ENCODE measurements at places on chromosomes 4 and X.

DNA sequence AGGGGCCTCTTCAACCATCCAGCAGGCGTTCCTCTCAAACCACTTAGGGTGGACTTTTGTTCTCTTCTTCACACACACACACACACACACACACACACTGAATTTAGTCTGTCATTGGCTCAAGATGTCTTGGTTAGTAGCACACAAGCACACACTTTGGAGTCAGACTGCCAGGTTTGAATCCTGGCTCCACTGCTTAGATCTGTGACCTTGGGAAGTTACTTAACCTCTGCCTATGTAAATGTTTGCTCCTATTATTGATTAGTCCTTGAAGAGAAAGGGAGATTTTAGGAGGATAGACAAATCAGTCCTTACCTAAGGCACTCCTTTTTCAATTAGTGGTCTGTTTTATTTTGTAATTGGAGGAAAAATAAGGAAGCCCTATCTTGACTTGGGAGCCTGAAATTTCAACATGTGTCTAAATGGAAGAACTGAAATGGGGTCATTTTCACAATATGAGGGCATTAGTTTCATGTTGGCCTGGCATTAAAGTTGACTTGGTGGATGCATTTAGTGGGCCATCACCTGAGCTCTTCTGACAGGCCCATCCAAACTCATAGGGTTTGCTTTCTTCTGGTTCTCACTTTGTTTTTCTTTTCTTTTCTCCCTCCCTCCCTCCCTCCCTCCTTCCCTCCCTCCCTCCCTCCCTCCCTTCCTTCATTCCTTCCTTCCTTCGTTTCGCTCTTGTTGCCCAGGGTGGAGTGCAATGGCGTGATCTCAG is 13.3 kb upstream of the TMEM131L start:
- no peaks in the 10 kb centered on the region for H3K36me3 ChIP-seq
- H3K27me3 ChIP-seq = no peaks in the 10 kb centered on the region
- no peak overlapping the region for H3K4me3 ChIP-seq
- DNase-seq = no peak
- H3K4me1 ChIP-seq = peaks cover 13% of the 10 kb centered on the region

DNA sequence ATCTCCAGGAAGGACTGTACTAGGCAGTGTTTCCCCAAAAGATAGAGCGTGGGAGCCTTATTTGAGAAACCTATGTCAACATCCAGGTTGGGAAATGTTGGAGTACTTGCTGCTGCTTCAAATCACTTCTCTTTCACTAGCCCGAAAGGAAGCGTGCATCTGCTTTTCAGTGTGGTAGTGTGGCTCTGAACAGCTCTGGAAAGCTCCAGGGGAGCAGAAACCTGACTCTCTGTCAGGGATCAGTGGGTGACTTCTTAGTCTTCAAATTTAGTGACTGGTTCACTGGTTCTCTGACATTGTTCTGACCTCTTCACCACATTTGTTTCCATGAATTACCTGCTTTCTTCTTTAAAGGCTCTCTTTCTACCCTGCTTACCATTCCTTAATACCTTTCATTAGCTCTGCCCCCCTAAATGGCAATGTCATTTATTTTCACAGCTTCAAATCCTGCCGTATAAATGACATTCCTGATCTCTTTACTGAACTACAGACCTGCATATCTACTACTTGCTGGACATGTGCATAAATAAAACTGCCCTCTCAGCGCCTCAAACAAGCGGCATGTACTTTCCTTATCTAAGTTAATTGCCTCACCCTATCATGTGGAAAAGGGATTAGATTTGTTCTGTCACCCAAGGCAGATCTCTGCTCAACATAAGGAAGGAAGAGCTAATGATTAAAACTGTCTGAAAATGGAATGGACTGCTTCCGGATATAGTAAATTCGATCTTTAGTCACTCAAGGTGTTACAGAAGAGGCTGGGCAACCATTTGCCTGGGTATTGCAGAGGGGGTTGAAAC is 37.0 kb downstream of the DLG3 start:
- no peaks in the 10 kb centered on the region for H3K36me3 ChIP-seq
- no peak overlapping the region for H3K27ac ChIP-seq
- DNase-seq = no peak
- no peaks in the 10 kb centered on the region for H3K27me3 ChIP-seq
- H3K4me1 ChIP-seq = no peaks in the 10 kb centered on the region

DNA sequence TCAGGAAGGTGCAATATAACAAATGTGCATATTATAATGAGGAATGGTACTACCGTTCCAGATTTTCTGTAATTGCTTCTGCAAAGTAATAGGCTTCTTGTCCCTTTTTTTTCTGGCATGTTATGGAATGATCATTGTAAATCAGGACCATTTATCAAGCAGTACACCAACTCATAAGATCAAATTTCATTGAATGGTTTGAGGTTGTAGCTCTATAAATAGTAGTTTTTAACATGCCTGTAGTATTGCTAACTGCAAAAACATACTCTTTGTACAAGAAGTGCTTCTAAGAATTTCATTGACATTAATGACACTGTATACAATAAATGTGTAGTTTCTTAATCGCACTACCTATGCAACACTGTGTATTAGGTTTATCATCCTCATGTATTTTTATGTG is 12.6 kb downstream of the IBSP start:
- no peak overlapping the region for H3K27ac ChIP-seq
- H3K4me3 ChIP-seq = no peak overlapping the region
- no peaks in the 10 kb centered on the region for H3K36me3 ChIP-seq
- DNase-seq = no peak
- no peaks in the 10 kb centered on the region for H3K4me1 ChIP-seq

DNA sequence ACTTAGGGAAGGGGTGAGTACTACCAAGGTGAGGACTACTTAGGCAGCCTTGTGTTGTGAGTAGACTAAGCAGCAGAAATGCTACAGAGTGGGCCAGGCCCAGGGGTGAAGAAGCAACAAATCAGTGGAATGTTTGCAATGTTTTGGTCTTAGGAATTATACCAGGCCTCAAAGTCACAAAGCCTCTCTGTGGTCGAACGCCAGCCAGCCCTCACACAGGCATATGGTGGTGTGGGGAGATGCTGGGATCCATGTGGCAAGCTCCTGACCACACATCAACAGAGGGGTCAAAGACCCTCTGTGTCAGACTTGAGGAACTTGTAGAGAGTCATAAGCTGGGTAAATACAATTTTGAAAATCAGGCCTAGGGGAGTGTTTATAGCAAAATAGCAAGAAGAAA is 153.8 kb upstream of the KLF3 start:
- peaks cover 13% of the 10 kb centered on the region for H3K36me3 ChIP-seq
- peaks cover 57% of the 10 kb centered on the region for H3K4me1 ChIP-seq
- peak overlapping the region; percentile 82 for H3K27ac ChIP-seq
- DNase-seq = no peak

- H3K27ac ChIP-seq = no peak overlapping the region
- H3K36me3 ChIP-seq = no peaks in the 10 kb centered on the region
- no peaks in the 10 kb centered on the region for H3K27me3 ChIP-seq
- no peak overlapping the region for H3K4me3 ChIP-seq
- no peak for DNase-seq
Observed at GRCh38 chr4:78031417-78031950, 25.6 kb upstream of the FRAS1 start.

- no peaks in the 10 kb centered on the region for H3K4me1 ChIP-seq
- H3K27me3 ChIP-seq = no peaks in the 10 kb centered on the region
- DNase-seq = no peak
- H3K4me3 ChIP-seq = no peak overlapping the region
Observed at GRCh38 chr4:94798808-94799207, 41.1 kb downstream of the BMPR1B start.

GRCh38 chr4:118716304-118716703 is 31.1 kb downstream of the METTL14 start:
- H3K4me3 ChIP-seq = no peak overlapping the region
- H3K27ac ChIP-seq = no peak overlapping the region
- peaks cover 12% of the 10 kb centered on the region for H3K36me3 ChIP-seq
- H3K27me3 ChIP-seq = no peaks in the 10 kb centered on the region

DNA sequence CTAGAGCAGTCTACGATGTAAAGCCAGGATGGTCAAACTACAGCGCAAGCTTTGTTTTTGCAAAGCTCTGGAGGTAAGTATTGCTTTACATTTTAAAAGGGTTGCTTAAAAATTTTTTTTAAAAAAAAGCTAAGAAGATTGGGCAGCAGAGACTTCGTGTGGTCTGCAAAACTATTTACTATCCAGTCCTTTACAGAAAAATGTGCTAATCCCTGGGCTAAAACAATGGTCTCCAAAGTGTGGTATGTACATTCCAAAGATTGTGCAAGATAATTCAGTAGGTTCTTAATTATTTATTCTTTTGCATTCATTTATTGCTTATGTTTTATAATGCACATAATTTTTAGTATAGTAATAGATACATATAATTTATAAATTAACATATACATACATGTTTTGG is 113.2 kb downstream of the MFAP3L start:
- no peaks in the 10 kb centered on the region for H3K27me3 ChIP-seq
- no peak for DNase-seq
- no peaks in the 10 kb centered on the region for H3K4me1 ChIP-seq
- no peaks in the 10 kb centered on the region for H3K36me3 ChIP-seq
- H3K4me3 ChIP-seq = no peak overlapping the region

DNA sequence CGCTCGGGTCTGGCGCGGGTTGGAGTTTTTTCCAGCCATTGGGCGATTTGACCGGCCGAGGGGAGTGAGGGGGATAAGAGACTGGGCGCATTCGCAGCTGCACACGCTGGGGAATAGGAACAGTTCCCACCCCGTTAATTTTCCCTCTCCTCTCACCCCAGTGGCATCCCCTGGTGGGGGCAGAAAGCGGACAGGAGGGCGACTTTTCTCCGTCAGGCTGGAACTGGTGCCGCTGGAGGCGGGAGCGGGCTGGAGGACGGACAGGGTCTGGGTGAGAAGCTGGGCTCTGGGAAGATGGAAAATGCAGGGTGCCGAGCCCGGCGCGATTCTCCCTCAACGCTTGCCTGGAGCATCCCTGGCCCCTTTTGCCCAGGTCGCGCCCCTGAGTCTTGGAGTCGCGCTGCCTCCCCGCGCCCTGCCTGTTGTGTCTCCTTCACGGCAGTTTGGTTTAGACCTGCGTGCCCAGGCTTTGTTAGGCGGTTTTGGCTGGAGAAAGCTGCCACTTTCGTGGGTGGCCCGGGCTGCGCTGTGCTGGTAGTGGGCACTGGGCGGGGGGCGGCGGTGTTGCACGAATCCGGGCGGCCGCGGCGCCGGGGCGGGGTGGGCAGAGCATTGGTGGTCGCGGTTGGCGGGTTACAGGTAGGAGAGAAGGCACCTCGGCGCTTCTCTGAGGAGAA is 2.0 kb downstream of the ADGRL3 start:
- no peak overlapping the region for H3K27ac ChIP-seq
- DNase-seq = no peak
- no peaks in the 10 kb centered on the region for H3K36me3 ChIP-seq
- no peak overlapping the region for H3K4me3 ChIP-seq

DNA sequence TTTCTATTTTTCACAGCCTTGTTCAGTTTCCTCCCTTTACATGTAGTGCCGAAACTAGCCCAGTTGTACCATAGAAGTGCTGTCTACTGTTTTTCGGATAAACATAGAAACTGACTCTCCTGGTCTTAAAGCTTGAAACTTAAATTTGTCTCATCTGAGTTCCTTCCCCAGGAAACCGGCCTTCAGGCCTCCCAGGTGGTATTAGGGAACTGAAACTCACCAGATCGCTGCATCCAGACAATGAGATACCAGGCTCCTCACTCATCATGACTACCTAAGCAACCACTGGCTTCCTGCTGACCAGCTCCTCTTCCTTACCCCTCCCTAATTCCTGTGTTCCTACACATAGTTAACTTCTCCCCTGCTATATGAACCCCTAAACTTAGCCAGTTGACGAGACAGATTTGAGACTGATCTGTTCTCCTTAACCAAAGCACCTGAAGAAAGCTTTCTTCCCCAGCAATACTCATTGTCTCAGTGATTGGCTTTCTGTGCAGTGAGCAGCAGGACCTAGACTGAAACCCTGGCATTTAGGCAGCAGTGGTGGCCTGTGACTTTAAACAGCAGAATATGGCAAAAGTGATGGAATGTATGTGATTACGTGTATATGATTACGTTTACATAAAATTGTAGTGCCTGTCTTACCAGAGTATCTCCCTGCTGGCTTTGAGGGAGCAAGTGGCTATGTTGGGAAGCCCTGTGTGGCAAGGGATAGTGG is 959.1 kb upstream of the LCORL start:
- no peaks in the 10 kb centered on the region for H3K4me1 ChIP-seq
- H3K27me3 ChIP-seq = no peaks in the 10 kb centered on the region
- H3K4me3 ChIP-seq = no peak overlapping the region
- no peak overlapping the region for H3K27ac ChIP-seq

DNA sequence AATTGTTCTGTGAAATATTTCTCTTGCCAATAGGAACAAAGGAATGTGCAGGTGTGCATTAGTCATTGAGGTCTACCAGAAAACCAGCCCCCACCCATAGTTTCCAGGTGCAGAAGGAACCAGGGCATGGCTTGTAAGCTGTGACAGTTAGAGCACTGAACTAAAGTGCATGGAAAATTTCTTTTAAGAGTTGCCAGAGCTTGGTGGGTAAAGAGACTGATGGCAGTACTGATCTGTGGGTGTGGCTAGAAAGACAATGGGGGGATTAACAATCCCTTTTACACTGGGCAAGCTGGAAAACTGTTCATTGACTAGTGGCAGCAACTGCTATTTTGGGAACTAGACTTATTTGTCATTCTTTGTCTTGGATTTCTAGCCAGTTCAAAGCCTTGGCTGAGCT is 326.9 kb downstream of the PCDH19 start:
- H3K4me3 ChIP-seq = no peak overlapping the region
- no peak overlapping the region for H3K27ac ChIP-seq
- DNase-seq = no peak
- H3K4me1 ChIP-seq = no peaks in the 10 kb centered on the region
- no peaks in the 10 kb centered on the region for H3K36me3 ChIP-seq
- H3K27me3 ChIP-seq = no peaks in the 10 kb centered on the region

DNA sequence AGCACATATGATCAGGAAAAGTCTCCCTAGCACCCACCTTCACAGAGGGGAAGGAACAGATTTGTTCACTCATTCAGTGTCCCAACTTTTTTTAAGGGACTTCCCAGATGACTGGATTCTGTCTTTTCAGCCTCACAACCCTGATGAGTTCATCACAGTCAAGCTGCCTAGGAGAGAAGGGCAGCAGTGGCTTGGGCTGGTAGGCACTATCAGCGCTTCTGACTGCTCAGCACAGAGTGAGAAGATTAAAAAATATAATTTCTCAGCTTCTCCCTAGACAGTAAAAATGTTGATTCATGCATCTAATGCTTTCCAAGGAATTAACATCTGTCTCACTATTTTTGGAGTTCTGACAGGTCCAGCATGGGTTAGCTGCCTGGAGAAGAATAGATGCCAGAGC is 328.2 kb downstream of the DTHD1 start:
- H3K27me3 ChIP-seq = no peaks in the 10 kb centered on the region
- H3K36me3 ChIP-seq = no peaks in the 10 kb centered on the region
- H3K27ac ChIP-seq = no peak overlapping the region
- no peak for DNase-seq

GRCh38 chr4:124044867-124045266 is 648.3 kb downstream of the SPRY1 start:
- H3K27me3 ChIP-seq = no peaks in the 10 kb centered on the region
- H3K4me3 ChIP-seq = no peak overlapping the region
- no peaks in the 10 kb centered on the region for H3K36me3 ChIP-seq
- no peak overlapping the region for H3K27ac ChIP-seq

- H3K36me3 ChIP-seq = no peaks in the 10 kb centered on the region
- no peaks in the 10 kb centered on the region for H3K4me1 ChIP-seq
- H3K4me3 ChIP-seq = no peak overlapping the region
- peak; percentile 48 for DNase-seq
- no peaks in the 10 kb centered on the region for H3K27me3 ChIP-seq
- H3K27ac ChIP-seq = no peak overlapping the region
Observed at GRCh38 chrX:74015379-74016019, 288.5 kb upstream of the ZCCHC13 start.

All from T-cell (primary cell).